ENCODE measurements at places on chromosomes 6 and 20.

GRCh38 chr6:106684011-106684410 is 54.6 kb downstream of the QRSL1 start:
- no peak for DNase-seq

GRCh38 chr6:136657666-136658065 is 107.4 kb upstream of the MAP7 start:
- no peak for DNase-seq

DNA sequence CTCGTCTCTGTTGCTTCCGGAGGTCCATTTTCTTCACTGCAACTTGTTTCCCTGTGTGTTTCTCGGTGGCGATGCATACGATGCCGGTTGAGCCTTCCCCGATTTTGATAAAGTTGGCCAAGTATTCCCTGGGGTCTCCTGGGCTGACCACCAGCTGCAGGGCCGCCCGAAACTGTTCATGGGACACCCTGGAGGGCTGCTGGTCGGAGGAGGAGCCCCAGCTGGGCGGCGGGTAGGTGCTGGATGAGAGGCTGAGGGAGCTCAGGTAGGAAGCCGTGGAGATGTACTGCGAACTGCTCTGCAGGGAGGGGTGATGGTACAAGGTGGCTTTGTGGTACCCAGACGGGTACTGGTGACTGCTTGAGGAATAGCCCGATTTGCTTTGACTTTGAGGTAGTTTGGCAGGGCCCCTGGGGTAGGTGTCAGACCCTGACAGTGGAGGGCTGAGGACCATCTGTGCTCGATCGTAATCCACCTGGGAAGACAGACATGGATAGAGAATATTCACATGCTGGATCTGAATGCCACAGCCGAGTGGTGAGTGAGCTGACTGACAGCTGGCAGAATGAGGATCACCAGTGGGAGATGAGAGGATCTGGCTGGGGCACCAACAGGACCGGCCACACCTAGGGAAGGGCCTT is 51.6 kb downstream of the LAMP5 start:
- no peak for DNase-seq

- DNase-seq = no peak
These were observed 46.3 kb upstream of the PLN start for GRCh38 chr6:118501765-118502164.

DNA sequence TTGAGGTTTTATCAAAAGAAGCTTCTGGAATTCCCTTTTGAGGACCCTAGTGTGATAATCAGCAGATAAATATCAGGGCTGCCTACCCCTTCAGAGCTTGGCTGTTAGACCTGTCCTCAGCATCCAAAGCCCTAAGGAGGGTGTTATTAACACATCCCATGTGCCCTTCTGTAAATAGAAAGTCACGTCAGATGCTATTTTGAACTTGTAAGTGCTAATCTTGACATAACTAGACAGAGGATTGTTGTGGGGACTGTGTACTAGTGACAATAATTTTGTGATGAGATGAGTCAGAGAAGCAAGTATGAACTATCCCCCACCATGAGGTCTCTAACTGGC is 4.9 kb upstream of the LAMA4 start:
- no peak for DNase-seq

DNA sequence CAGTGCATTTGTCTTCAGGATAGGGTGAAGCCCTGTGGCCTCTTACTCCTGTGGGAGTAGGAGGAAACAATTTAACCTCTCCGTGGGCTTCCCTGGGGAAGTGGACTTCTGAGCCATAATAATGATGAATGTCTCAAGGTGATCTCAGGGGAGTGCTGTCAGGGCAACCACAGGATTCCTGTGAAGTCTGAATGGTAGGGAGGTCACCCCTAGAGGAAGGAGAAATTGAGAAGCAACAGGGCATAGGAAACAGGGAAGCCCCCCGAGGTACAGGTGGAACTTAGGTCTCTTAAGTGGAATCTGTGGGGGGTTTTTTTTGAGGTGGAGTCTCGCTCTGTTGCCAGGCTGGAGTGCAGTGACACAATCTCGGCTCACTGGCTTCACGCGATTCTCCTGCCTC is 26.9 kb downstream of the STK35 start:
- DNase-seq = no peak

DNA sequence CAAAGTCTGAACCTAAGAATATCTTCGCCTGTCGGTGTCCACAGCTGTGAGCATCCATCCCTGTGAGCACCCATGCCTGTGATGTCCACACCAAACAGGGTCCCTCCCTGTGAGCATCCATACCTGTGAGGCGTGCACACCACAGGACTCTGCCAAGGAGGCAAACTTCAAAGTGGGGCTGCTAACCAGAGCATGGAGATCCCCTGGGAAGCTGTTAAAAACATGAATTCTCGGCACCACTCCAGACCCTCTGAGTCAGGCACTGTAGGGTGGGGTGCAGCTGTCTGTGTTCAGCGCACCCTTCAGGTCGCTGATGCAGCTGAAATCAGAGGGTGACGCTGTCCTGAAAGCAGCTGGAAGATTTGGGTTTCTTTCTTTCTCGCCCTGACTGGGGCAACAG is 85.4 kb upstream of the NXT1 start:
- no peak for DNase-seq

DNA sequence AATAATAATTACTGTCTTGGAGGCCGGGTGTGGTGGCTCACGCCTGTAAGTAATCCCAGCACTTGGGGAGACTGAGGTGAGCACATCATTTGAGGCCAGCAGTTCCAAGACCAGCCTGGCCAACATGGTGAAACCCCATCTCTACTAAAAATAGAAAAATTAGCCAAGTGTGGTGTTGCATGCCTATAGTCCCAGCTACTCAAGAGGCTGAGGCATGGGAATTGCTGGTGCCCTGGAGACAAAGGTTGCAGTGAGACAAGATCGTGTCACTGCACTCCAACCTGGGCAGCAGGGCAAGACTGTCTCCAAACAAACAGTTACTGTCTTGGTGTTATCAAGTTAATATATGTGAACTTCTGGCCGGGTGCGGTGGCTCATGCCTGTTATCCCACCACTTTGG is 4.9 kb downstream of the RRP36 start:
- no peak for DNase-seq

DNA sequence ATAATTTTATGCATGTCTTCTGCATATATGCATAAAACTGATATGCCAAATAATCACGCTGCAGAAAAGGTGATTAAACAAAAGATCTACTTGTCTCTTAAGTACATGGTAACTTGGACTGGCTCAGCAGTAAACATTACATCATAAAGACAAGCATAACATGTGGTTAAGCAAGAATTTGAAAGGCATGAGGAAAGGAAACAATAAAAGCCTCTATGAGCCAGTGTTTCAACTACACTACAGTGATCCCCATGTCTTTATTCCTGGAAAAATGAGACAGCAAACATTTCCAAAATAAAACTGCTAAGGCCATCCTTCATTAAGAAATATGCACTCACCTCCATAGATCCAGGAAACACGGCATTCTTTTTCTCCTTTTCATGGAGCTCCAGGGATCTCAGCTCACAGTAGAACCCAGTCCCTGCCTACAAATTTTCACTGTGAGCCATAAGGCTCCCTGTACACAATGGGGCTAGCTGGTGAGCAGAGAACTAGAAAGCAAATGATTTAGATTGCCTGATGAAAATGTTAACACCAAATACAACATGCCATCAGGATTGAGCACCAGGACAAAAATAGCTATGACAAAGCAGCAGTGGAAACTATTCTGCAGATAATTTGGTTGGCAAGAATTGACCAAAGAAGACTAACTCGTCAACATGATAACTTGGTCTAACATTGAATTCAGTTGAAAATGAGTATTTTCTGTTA is 156.1 kb downstream of the COL21A1 start:
- DNase-seq = no peak

DNA sequence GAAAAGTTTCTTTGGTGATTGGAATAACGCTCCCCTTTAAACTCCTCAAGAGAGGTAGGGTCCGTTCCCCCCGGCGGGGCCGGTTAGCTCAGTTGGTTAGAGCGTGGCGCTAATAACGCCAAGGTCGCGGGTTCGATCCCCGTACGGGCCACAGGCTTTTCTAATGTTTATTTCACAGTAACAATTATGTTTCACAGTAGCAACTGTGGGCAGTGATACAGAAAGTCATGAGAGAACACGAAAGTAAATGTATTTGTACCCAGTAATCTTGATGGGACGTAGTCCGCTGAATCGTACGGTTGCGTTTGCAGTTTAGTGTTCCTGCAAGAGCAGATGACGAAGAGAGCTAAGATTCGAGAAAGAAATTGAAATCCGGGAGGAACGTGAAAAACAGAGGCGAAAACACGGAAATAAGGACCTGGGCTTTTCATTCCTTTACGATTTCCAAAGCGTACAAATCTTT is 505.5 kb downstream of the PRIM2 start:
- DNase-seq = no peak
